ENCODE measurements at places on chromosomes 7 and 10.

GRCh38 chr10:54853883-54854282 is 52.9 kb upstream of the PCDH15 start:
- no peak overlapping the region for H3K27ac ChIP-seq
- H3K36me3 ChIP-seq = no peaks in the 10 kb centered on the region
- no peak for DNase-seq
- H3K27me3 ChIP-seq = no peaks in the 10 kb centered on the region
- H3K4me1 ChIP-seq = no peaks in the 10 kb centered on the region

DNA sequence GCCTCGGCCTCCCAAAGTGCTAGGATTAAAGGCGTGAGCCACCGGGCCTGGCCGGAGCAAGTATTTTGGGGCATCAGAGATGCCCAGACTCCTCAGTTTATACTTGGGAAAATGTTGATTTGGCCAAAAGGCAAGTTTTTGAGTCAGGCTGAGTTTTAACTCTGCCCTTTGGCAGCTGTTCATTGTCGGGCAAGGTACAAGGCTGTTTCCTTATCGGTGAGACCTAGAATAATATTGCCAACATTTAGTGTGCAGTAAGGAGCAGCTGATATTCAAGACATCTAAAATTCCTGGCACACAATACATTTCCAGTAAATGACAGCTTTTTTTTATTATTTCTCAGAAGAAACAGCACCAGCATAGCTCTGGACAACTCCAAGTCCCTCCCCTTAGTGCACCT is 147.6 kb upstream of the C7orf33 start:
- no peak overlapping the region for H3K27ac ChIP-seq
- H3K4me3 ChIP-seq = no peak overlapping the region
- H3K4me1 ChIP-seq = peaks cover 9% of the 10 kb centered on the region
- H3K36me3 ChIP-seq = no peaks in the 10 kb centered on the region

DNA sequence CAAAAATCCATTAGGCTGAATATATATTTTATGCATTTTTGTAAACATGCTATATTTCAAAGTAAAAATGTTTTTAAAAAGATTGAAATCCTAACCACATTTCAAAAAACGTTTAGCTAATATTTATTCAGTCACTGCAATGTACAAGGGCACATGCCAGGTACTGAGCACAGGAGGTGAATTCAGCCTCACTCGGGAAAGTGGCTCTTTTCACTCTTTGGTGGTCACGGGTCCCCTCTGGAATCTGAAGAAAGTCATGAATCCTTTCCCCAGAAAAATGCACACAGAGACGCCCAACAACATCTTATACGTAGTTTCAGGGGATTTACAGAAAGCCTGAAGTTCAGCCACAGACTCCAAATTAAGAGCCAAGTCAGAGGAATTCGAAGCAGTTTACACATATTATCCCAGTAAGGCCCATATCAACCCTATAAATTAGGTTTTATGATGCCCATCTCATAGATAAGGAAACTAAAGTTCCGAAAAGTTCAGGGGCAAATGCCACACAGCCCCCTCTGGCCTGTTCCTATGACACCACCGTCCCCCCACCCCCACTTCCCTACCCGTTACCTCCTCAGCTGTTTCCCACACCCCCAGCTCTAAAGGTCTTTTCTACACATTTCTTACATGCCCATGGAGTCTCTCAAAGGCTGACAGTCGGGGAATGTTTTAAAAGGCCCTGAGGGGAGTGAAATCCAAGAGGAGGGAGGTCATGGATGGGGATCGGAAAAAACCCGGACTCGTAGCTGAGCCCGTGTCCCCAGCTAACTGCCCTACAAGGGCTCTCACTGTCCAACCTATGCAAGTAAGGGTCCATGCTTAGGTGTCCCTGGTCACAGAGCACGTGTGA is 9.6 kb upstream of the SVOPL start:
- no peaks in the 10 kb centered on the region for H3K36me3 ChIP-seq
- no peak for DNase-seq
- no peaks in the 10 kb centered on the region for H3K4me1 ChIP-seq
- H3K27me3 ChIP-seq = no peaks in the 10 kb centered on the region
- H3K27ac ChIP-seq = no peak overlapping the region
- no peak overlapping the region for H3K4me3 ChIP-seq

- H3K4me3 ChIP-seq = no peak overlapping the region
- no peaks in the 10 kb centered on the region for H3K27me3 ChIP-seq
- 0 out of 2 replicates have a peak, but pooled peaks cover 3% of the 10 kb centered on the region for H3K4me1 ChIP-seq
- DNase-seq = no peak
- H3K36me3 ChIP-seq = peaks cover 5% of the 10 kb centered on the region
These were observed 48.2 kb downstream of the XPNPEP1 start for GRCh38 chr10:109875151-109875568.

Data from Caco-2 (cell line).